ENCODE measurements at places on chromosomes 6 and 20. TPM values are rescaled to one million over a fixed set of nuclear protein-coding genes. Genes with fewer than 3 reads are reported as not detected.

The DDO gene
- total RNA-seq, result not detected

- H3K36me3 ChIP-seq, result peaks cover 12% of the 10 kb centered on the region
- no peaks in the 10 kb centered on the region for H3K27me3 ChIP-seq
- H3K4me1 ChIP-seq, result peaks cover 8% of the 10 kb centered on the region
- H3K27ac ChIP-seq, result no peak overlapping the region
- DNase-seq, result no peak
- no peak overlapping the region for H3K4me3 ChIP-seq
Observed at GRCh38 chr20:38040276-38040675, 6.7 kb downstream of the RPRD1B start.

GRCh38 chr20:62874964-62875344 is 13.3 kb upstream of the TCFL5 start:
- peak overlapping the region; percentile 27 for H3K4me3 ChIP-seq
- H3K36me3 ChIP-seq, result no peaks in the 10 kb centered on the region
- DNase-seq, result no peak
- no peaks in the 10 kb centered on the region for H3K27me3 ChIP-seq

DNA sequence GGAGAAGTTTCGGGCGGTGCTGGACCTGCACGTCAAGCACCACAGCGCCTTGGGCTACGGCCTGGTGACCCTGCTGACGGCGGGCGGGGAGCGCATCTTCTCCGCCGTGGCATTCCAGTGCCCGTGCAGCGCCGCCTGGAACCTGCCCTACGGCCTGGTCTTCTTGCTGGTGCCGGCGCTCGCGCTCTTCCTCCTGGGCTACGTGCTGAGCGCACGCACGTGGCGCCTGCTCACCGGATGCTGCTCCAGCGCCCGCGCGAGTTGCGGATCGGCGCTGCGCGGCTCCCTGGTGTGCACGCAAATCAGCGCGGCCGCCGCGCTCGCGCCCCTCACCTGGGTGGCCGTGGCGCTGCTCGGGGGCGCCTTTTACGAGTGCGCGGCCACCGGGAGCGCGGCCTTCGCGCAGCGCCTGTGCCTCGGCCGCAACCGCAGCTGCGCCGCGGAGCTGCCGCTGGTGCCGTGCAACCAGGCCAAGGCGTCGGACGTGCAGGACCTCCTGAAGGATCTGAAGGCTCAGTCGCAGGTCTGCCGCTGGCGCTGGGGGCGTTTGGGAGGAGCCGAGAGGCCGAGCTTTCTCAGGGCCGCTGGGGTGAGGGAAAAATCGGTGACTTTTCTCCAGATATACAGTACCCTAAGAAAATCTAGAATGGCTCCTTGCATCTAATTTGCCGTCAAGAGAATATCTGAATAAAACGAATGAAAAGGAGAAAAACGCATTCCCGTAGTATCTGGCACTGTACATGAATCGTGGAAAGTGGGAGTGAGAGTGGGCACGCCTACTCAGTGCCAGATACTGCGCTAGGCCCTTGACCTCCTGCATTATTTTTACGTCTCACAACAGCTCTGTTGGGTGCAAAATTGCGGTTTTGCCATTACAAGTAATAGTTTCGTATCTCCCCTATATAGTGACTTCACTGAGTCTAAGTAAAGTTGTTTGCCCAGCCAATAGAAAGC is 1.0 kb downstream of the CALHM6 start:
- no peaks in the 10 kb centered on the region for H3K4me1 ChIP-seq
- H3K36me3 ChIP-seq, result no peaks in the 10 kb centered on the region
- no peak overlapping the region for H3K4me3 ChIP-seq
- H3K27me3 ChIP-seq, result no peaks in the 10 kb centered on the region

DNA sequence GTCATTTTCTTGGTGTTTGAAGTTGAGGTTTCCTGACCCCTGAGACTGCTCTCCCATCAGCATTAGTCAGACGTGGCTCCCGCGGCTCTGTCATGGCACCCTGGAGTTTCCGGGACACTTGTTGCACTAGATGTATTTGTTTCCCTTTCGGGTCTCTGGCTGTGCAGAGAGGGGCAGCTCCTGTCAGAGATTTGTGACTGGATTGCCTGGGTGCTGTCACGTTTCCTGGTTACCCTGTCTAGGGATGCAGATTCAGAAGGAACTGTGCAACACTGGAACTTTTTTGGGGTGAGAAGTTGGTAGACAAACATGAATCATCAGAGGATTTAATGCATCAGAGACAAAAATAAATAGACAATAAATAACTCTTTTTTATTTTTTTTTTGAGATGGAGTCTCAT is 431.8 kb upstream of the MAN1A1 start:
- no peaks in the 10 kb centered on the region for H3K4me1 ChIP-seq
- H3K27ac ChIP-seq, result no peak overlapping the region
- H3K4me3 ChIP-seq, result no peak overlapping the region
- H3K27me3 ChIP-seq, result no peaks in the 10 kb centered on the region
- H3K36me3 ChIP-seq, result no peaks in the 10 kb centered on the region

The CLPSL1 gene
- total RNA-seq, result not detected

DNA sequence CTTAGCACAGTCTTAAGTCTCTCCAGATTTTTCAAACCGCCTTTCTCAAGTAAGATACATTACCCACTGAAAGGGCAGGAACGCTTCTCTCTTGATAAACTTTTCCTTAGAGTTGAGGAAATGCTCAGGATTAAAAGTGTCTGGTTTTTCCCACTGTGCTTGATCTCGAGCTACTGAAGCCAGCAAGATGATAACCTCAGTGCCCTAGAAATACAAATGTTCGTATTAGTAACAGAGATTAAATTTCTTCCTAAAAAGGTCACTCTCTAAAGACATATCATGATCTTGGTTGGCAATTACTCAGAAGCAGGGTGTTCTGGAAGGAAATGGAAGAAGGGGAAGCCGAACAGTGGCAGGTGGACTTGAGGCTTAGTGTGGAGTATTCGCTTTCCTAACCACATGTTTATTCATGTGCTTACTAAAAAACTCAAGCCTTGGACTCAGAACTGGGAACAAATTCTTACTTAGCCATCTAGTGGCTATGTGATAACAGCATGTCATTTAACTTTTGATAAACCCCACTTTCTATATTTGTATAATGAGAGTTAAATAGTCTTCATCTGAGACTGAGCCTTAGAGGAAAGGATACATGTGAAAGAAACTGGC is 20.1 kb downstream of the C6orf141 start:
- H3K27ac ChIP-seq, result no peak overlapping the region
- H3K4me3 ChIP-seq, result no peak overlapping the region

GRCh38 chr20:56616716-56617115 is 12.4 kb upstream of the TFAP2C start:
- no peak overlapping the region for H3K4me3 ChIP-seq
- no peaks in the 10 kb centered on the region for H3K36me3 ChIP-seq
- H3K4me1 ChIP-seq, result peaks cover 5% of the 10 kb centered on the region
- no peak for DNase-seq
- H3K27me3 ChIP-seq, result no peaks in the 10 kb centered on the region
- H3K27ac ChIP-seq, result no peak overlapping the region

GRCh38 chr6:37105148-37106050 is 64.6 kb upstream of the PIM1 start:
- peaks cover 34% of the 10 kb centered on the region for H3K4me1 ChIP-seq
- H3K36me3 ChIP-seq, result no peaks in the 10 kb centered on the region
- DNase-seq, result no peak

The LEMD2 gene
- 43.9 TPM for total RNA-seq

DNA sequence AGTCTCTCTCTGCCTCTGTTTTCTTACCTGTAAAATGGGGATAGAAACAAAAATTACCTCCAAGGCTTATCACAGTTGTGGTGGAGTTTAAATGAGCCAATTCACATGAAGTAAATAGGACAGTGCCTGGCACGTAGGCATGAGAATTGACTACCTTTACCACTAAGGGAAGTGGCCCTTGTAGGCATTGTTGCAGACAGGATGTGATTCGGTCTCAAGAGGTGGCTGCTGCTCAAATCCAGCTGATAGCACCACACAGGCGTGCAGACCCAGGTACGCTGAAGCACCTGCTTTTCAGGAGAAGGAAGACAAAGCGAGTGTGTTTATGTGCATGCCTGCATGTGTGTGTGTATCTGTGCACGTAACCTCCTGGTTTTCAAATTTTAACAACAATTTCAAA is 108.6 kb downstream of the EYA2 start:
- H3K4me3 ChIP-seq, result no peak overlapping the region
- H3K27ac ChIP-seq, result no peak overlapping the region

- no peaks in the 10 kb centered on the region for H3K27me3 ChIP-seq
- no peaks in the 10 kb centered on the region for H3K4me1 ChIP-seq
- H3K36me3 ChIP-seq, result no peaks in the 10 kb centered on the region
Observed at GRCh38 chr6:84618046-84618752, 146.2 kb downstream of the TBX18 start.

DNA sequence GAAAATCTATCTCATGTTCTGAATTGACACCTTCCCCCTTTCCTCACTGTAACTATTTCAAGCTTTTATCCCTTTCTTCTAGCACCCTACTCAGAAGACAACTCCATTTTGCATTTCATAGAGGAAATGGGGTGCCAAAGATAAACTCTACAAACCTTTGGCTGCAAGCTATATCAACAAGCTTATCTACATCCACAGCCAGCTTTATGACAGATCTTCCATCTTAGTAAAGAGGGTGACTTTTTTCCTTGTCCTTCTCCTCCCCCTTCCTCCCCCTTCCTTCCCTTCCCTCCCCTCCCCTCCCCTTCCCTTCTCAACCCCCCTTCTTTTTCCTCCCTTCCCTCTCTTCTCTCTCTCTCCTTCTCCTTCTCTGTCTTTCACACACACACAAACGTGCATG is 58.0 kb upstream of the OLIG3 start:
- H3K36me3 ChIP-seq, result no peaks in the 10 kb centered on the region
- H3K4me3 ChIP-seq, result no peak overlapping the region
- no peaks in the 10 kb centered on the region for H3K4me1 ChIP-seq

The BMP7 gene
- total RNA-seq, result 7.0 TPM

GRCh38 chr20:52747845-52748284 is 224.3 kb upstream of the TSHZ2 start:
- no peaks in the 10 kb centered on the region for H3K4me1 ChIP-seq
- H3K27ac ChIP-seq, result no peak overlapping the region
- H3K27me3 ChIP-seq, result no peaks in the 10 kb centered on the region
- H3K4me3 ChIP-seq, result no peak overlapping the region
- H3K36me3 ChIP-seq, result no peaks in the 10 kb centered on the region

DNA sequence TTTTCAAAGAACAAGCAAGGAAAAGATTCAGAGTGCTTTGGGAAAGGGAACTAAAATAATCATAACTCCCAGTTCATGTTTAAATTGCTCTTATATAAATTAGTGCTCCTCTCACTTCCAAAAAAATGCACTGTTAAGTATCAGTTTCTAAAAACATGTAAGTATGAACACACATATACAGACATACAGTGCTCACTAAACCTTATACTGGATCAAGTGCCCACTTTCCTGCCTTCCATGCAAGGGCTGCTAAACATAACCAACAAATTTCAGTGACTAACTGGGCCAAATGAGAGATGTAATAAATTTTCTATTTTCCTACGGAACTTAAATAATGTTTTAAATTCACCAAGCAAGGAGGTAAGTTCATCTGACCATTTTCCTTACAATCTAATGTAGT is 6.4 kb downstream of the TFAP2A start:
- H3K36me3 ChIP-seq, result peaks cover 11% of the 10 kb centered on the region
- no peak for DNase-seq
- H3K4me1 ChIP-seq, result peaks cover 30% of the 10 kb centered on the region
- H3K27ac ChIP-seq, result no peak overlapping the region

DNA sequence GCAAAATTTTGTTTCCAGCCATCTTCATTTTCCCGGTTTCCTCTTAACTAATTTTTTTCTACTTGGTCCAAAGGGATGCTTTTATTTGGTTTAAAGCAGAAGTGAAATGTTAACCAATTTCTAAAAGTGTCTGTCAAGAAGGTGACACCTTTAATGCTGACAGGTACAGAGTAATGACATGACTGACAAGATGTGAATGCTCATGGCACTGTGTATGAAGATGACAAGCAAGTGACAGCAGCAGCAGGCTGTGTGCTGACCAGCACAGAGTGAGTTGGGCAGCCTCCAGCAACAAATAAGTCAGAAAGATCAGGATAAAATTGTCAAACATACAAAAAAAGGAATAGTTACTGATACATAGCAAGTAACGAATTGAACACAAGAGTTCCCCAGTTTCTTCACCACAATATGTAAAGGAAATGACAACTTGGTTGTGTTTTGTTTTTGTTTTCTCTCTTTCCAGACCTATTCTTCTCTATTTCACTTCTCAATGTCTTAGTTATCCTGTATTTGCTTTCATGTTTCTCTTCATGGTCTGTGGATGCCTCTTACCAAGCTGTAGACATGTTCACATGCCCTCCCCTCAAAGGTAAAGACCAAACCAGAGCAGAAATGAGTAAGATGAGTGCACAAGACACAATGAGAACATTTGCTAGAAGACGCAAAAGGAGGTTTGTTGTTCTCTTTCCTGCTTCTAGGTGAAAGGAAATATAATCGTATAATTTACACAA is 174.9 kb downstream of the FRK start:
- no peak overlapping the region for H3K27ac ChIP-seq
- no peak for DNase-seq
- H3K36me3 ChIP-seq, result no peaks in the 10 kb centered on the region
- H3K4me1 ChIP-seq, result no peaks in the 10 kb centered on the region

The PAX1 gene
- total RNA-seq, result not detected

DNA sequence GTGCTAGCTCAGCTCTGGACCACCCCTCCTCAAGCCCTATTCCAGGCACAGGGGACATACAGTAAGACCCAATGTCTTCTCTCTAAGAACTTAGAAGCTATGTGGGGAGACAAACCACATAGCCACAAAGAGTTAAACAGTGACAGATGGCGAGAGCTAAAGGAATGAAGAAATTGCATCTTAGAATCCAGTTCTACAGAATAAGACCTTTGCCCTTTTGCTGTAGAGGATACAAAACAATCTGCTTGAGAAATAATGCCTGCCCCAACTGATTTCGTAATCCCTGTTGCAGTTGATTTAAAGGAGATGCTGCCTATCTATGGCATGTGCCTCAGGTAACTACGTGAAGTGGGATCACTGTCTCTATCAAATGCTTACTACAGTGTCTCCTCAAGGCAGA is 31.2 kb downstream of the TNFRSF21 start:
- no peaks in the 10 kb centered on the region for H3K27me3 ChIP-seq
- no peak overlapping the region for H3K4me3 ChIP-seq
- H3K36me3 ChIP-seq, result peaks cover 8% of the 10 kb centered on the region
- no peak for DNase-seq

DNA sequence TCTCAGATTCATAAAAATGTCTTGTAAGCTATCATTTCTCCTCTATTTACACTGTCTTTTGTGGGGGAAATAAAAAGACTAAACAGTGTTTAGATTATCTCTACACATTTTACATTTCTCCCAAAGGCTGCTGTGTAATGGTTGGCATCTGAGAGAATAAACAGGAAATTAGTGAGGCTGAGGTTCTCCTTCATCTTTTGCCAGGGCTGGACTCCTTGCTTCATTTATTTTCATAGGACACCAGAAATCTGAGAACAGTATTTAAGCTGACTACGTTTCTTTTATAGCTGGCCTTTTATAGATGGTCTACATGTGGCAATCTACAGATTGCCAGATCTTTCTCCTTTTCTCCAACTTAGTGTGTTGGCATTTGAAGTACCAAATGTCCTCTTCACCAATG is 41.5 kb downstream of the PLCB4 start:
- H3K27ac ChIP-seq, result no peak overlapping the region
- H3K27me3 ChIP-seq, result no peaks in the 10 kb centered on the region
- no peak overlapping the region for H3K4me3 ChIP-seq
- H3K4me1 ChIP-seq, result no peaks in the 10 kb centered on the region
- H3K36me3 ChIP-seq, result no peaks in the 10 kb centered on the region

GRCh38 chr6:157442291-157442690 is 61.3 kb downstream of the ZDHHC14 start:
- no peaks in the 10 kb centered on the region for H3K36me3 ChIP-seq
- H3K4me3 ChIP-seq, result no peak overlapping the region
- DNase-seq, result no peak
- no peaks in the 10 kb centered on the region for H3K27me3 ChIP-seq

The MPIG6B gene
- total RNA-seq, result 0.42 TPM

- no peak overlapping the region for H3K4me3 ChIP-seq
- no peaks in the 10 kb centered on the region for H3K4me1 ChIP-seq
- H3K27me3 ChIP-seq, result no peaks in the 10 kb centered on the region
- no peak for DNase-seq
- H3K36me3 ChIP-seq, result no peaks in the 10 kb centered on the region
Observed at GRCh38 chr6:32057966-32058365, 19.8 kb downstream of the CYP21A2 start.
